ENCODE measurements at places on chromosomes 11 and 22. TPM values are rescaled to one million over a fixed set of nuclear protein-coding genes. Genes with fewer than 3 reads are reported as not detected.

KIF18A gene
- 2.2 TPM for total RNA-seq

MS4A6A gene
- not detected for total RNA-seq

CCDC188 gene
- total RNA-seq = 5.2 TPM

SMCO4 gene
- total RNA-seq = 9.9 TPM

CDC42BPG gene
- total RNA-seq = 0.34 TPM

STX5 gene
- total RNA-seq = 42.4 TPM

TRAPPC4 gene
- 66.1 TPM for total RNA-seq

ART5 gene
- not detected for total RNA-seq

DGAT2 gene
- total RNA-seq = 0.11 TPM

ALDH3B2 gene
- not detected for total RNA-seq

C11orf16 gene
- not detected for total RNA-seq

PARVA gene
- 20.9 TPM for total RNA-seq

KCNQ1OT1 gene
- total RNA-seq = 0.54 TPM

NLRX1 gene
- 11.1 TPM for total RNA-seq

OR52R1 gene
- total RNA-seq = not detected

APOL5 gene
- not detected for total RNA-seq

OLFML1 gene
- total RNA-seq = 0.09 TPM

TEX54 gene
- total RNA-seq = not detected

RBX1 gene
- total RNA-seq = 79.3 TPM

All from dermis lymphatic vessel endothelial cell (primary cell).